Inflammatory macrophage treated with lipopolysaccharide for 1 hour (primary cell): ENCODE measurements at places on chromosomes 2 and 18.

DNA sequence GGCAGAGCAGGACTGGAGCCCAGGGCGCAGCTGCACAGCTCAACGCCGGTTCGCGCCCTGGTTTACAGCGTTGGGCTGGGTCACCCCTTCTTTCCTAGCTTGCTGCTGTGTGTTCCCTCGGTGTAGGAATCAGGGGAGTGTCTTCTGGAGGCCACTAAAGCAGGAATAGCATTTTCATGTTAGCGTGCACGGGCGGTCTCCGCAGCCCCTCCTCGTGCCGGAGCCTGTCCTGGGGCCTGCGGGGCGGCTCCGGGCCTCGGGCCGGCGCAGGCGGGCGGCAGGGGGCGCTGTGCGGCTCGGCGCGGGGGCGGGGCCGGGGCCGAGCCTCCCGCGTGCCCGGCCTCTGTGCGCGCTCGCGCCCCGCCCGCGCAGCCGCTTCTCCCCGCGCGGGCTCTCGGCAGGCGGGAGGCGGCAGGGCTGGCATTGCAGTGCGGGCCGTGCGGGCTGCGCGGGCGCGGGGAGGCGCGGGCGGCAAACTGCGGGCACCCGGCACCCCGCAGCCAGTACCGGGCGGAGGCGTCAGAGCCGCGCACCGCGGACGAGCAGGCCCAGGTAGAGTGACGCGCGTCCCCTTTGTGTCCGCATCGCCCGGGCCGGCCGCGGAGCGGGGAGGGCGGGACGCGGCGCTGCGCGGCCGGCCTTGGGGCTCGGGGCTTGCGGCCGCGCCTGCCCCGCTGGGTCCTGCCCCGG, at the start of gene RNF144A:
Gene RNF144A (plus strand): TSS at position 342 of the 690 bp plus-strand sequence. CDS start 79,515 bp downstream, outside the sequence.
- DNase-seq = peak; percentile 71

DNA sequence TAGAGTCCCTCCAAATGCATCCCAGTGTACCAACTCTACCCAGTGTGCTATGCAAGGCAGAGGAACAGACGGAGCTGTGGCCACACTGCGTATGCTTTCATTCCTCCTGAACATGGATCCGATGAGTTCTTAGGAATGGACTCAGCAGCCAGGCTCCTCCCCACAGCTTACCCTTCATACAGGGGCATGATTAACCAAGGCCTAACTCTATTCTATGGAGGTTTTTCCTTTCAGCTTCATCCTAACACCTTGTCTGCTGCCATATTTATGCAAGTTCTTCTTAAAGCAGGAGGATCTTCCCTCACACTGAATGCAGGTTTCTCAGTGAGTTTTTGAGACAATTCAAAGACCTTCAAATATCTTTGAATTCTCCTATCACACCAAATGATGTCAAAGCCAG, 222.9 kb downstream of the MYT1L start:
- no peak for DNase-seq

DNA sequence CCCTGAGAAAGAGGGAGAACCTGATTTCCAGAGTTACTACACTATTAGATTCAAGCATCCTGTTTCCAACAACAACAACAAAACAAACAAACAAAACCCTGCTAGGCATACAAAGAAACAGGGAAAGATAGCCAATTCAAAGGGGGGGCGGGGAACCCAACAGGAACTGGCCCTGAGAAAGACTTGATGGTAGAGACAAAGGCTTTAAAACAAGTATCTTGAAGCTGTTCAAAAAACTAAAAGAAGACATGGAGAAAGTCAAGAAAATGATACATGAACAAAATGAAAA, 147.1 kb downstream of the THADA start:
- no peak for DNase-seq

GRCh38 chr2:191866675-191867506, 20.0 kb upstream of the CAVIN2 start:
- DNase-seq = peak; percentile 48

DNA sequence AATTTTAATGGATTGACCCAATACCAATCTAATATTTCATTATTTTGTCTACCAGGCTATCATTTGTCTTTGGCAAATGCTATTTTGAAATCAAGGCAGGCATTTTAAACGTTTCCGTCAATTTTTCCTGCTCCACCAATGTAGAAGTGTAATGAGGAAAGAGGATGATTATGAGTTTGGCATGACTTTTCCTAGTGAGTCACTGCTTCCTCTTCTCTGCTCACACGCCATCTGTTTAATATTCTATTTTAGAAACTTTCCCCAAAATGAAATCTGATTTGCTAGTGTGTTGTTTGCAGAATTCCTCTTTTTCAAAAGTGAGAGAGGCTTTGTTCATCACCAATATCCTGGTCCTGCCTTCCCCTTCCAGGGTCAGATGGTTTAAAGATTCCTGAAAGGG, 42.5 kb upstream of the PID1 start:
- peak; percentile 85 for DNase-seq

- peak; percentile 34 for DNase-seq
Observed at GRCh38 chr2:208315081-208315788, 49.2 kb downstream of the PIKFYVE start.

- no peak for DNase-seq
Observed at GRCh38 chr2:133262893-133263292, 305.4 kb downstream of the NCKAP5 start.

GRCh38 chr2:234635284-234635683, 138.4 kb upstream of the ARL4C start:
- DNase-seq = no peak

DNA sequence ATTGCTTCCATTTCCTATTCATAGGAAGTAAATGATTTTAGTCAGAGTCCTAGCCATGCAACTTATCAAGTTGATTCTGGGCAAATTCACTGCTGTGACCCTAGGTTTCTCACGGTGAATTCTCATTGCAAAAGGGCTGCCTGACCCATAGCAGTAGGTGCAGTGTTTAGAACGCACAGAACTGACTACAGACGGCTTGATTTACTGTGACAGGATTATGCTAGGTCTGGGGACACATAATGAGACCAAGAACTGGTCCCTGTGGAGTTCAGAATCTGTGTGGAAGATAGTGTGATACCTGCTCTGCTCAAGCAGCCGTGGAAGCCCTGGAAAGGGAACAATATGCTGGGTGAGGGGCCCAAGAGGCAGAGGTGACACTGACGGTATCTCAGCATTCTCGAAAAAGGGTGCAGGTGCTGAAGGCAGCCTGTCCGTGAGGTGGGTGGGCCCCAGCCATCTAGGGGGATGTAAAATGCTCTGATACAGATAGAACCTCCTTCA, 46.4 kb downstream of the ABCG8 start:
- no peak for DNase-seq

DNA sequence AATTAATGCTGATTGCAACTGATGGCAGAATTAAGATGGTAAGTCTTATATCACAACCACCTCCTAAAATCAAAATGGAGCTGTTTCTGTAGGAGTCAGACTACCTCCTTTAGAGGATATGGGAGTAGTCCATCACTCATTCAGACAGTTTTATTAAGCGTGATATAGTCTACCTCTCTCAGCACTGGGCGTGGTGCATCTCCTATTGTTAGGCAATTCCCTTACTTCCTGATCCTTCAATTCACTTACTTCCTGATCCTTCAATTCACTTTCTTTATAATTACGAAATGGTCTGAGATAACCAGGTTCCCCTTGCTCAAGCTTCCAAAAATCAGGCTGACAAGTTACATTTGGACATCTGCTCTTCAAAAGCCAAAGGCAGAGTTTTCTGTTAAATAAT, 31.9 kb downstream of the ATP8B1 start:
- peak; percentile 57 for DNase-seq

DNA sequence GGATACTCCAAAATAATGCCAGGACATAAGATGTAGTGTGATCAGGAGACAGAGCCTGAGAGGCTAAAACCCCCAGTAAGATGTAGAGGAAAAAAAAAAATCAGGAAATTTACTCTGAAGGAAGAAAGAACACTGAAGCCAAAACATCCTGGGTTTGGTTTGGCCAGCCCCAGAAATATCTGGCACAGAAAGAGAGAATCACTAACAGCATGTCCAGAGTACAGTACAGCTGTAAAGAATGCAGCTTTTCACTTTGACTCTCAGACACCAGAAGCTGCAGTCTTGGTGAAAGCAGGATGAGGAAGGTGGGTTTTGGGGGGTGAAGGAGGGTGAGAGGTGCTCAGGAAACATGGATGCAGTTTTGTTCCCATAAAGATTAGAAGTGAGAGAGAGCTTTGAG, 1577.7 kb upstream of the ACVR2A start:
- DNase-seq = no peak

GRCh38 chr2:171310889-171311288, 122.9 kb downstream of the METTL8 start:
- no peak for DNase-seq

DNA sequence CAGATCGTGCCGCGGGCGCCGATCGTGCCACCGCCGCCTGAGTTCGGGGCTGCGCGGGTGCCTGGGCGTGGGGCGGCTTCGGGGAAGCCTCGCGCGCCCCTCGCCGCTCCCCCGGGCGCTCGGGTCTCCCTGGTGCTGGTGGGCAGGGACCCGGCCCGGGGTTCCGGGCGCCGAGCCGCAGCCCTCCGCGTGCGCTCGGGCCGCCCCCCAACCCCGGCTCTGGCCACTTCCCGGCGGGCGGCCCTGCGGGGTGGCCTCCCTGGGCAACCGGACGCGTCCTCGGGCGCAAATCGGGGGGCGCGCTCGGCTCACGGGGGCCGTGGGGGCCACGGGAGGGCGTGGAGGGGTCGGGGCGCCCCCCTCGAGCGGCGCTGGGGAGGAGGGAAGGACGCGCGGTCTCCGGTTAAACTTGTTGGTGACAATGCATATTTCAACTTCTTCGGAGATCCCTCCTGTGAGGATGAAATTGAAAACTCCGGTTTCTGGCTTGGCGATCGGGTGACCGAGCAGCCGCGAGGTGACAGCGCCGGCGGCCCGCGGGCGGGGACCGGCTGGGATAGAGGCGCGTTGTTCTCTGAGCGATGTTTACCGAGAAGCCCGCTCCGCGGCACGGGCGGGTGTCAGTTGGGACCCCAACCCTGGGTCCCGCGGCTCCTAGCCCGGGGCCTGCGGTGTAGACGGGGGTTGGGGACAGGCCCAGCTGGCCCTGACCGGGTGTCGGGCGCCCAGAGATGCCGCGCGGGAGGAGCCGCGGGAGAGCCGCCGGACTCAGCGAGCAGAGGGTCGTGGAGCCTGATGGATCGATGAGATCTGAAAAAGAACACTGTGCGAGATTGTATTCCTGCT, 676 bp downstream of the SH3BP4 start:
- peak; percentile 29 for DNase-seq

- DNase-seq = no peak
Observed at GRCh38 chr18:8806100-8806797, 100.9 kb downstream of the MTCL1 start.

- peak; percentile 52 for DNase-seq
Observed at GRCh38 chr2:222919841-222920526, 59.1 kb downstream of the ACSL3 start.

GRCh38 chr2:46424937-46425336, 54.4 kb upstream of the TMEM247 start:
- no peak for DNase-seq

GRCh38 chr2:239729151-239729550, 296.0 kb downstream of the NDUFA10 start:
- DNase-seq = no peak

- no peak for DNase-seq
Observed at GRCh38 chr2:161952783-161953191, 121.2 kb downstream of the DPP4 start.

- peak; percentile 40 for DNase-seq
Observed at GRCh38 chr18:23529604-23530003, 26.3 kb downstream of the RMC1 start.

GRCh38 chr2:12764075-12764730, 47.5 kb downstream of the TRIB2 start:
- no peak for DNase-seq

DNA sequence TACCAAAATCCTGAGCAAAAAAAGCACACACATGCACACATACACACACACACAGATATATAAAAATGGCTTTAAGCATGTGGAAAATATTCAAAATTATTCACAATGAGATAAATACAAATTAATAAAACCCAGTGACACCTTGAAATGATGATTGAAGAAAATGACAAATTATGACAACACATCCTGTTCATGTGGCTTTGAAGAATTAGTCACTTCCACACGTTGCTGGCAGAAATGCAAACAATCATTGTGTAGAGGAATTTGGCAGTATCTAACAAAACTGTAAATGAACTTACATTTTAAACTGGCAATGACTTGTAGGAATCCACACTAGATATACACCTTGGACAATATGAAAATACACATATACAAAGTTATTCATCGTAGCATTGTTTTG, 95.8 kb upstream of the RGPD4 start:
- no peak for DNase-seq

DNA sequence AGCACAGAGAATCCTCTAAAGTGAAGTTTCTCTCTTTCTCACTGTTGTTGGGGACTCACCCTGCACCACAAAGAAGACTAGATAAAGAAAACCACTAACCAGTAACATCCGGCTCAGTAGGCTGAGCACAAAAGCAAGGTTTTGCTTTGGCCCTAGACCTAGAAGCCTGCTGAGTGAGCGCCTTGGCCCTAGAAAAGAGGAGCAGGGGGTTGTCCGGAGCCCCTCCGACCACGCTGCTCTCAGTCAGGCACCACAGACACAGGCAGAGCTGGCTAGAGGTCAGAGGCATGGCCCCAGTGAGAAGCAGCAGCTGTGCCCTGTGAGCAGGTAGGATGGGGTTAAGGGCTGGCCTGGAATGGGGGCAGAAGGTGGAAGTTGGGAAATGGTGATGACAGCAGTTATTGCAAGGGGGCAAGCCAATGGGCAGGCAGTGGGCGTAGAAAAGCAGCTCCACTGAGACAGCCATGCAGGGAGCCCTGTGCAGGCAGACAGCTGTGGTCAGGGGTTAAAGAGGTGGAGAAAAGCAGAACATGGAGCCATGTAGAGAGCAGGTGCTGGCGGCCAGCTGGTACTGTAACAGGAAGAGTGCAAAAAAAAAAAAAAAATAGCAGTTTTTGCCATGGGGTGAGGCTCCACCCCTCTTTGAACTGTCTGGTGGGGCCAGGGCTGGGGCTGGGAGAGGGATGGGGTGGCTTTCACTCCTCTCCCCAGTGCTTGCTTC, 36.9 kb upstream of the SLC14A1 start:
- peak; percentile 68 for DNase-seq

DNA sequence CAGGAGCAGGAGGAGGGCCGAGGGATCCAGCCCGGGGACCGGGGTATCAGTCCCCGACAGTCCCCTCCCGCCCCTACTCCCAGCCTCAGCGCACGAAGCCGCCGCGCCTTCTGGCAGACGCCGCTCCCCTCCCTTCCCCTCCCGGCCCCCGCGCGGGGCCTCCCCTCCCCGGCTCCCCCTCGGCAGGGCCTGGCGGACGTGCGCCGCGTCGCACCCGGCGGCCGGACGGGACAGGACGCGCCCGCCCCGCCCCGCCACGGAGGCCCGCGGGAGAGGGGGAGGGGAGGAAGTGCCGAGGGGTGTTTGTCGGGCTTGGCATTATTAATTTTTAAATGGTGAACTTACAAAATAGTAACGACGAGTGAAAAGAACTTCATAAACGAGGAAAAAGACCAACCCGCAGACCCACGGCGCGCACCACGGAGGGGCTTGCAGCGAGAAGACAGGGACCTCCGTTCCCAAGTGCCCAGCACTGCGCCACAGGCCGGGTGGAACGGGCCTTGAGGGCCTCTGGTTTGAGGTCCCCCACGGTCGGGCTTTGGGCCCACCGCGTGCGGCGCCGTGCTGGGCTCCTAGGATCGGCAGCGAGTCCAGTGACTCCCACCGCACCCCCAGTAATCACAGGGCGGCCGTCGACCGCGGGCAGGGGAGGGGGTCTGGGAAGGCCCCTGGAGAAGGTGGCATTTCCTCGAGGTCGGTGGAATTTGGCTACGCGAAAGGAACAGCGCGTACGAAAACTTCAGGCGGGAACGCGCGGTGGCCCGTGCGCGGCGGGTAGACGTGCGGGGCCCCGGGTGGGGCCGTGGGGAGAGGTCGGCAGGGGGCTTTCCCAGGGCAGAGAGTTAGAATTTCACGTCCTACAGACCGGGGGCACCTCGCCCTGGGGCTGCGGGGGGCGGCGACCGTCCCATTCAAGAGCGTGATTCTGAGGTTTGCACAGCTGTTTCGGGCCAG, 954 bp upstream of the CTDSP1 start:
- DNase-seq = peak; percentile 69

- DNase-seq = no peak
Observed at GRCh38 chr2:46857871-46858701, 57.5 kb downstream of the MCFD2 start.
